Vagina (tissue), 2 donors: ENCODE measurements at places on chromosomes 6 and 20.

GRCh38 chr6:94323853-94324252 lies 904.5 kb upstream of the EPHA7 start:
- no peak for DNase-seq

GRCh38 chr20:859751-860231 lies 26.3 kb downstream of the FAM110A start:
- no peak for DNase-seq

- no peak for DNase-seq
Measured at GRCh38 chr20:7792150-7792869, 147.9 kb downstream of the HAO1 start.

DNA sequence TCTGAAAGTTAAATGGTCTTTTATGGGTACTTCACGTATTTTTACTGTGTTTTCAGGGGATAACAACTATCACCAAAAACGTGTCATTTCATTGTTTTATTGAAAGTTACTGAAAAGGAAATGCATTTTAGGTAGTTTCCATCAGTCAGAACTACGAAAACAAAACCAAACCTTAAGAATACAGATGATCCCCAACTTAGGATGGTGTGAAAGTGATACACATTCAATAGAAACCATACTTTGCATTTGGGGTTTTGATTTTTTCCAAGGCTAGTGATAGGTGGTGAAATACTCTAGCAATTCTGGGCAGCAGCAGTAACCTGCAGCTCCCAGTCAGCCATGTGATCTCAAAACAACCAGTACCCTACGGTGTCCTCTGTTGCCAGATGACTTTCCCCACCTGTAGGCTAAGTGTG lies 25.9 kb upstream of the EFHC1 start:
- no peak for DNase-seq

- no peak for DNase-seq
Measured at GRCh38 chr6:1972962-1973361, 272.4 kb downstream of the GMDS start.

DNA sequence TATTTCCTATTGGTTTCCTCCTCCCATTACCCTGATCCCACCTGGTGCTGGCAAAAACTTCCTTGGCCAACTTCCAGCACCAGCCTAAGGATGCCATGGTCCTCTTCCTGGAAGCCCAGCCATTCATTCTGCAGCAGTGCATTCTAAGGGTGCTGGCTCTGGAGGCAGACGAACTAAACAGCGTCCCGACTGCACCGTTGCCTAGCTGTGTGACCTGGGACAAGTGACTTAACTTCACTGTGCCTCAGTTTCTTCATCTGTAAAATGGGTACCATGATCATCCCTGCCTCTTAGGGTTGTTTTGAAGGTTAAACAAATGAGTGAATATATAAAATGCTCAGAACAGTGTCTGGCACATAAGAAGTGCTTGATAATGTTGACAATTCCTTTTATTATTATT lies 120.9 kb upstream of the ZNF217 start:
- no peak for DNase-seq

- no peak for DNase-seq
Measured at GRCh38 chr6:25122001-25122400, 157.2 kb upstream of the CARMIL1 start.

DNA sequence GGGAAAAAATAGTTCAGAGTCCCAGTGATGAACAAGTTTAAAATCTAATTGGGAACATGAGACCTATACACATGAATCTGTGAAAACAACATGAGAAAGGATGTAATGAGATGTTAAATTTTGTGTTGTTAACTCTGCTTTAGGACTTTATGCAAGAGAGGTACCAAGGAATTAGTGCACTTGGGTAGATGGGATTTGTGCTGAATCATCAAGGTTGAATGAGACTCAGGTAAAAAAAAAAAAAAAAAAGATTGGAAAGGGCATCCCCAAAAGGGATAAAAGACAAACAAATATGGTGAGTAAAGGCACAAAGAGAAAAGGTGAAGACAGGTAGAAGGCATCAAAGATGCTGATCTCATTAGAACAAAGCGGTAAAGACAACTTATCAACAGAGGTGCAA lies 644.4 kb downstream of the CBLN4 start:
- DNase-seq, result no peak

- no peak for DNase-seq
Measured at GRCh38 chr20:48864254-48864653, 36.5 kb upstream of the PREX1 start.

DNA sequence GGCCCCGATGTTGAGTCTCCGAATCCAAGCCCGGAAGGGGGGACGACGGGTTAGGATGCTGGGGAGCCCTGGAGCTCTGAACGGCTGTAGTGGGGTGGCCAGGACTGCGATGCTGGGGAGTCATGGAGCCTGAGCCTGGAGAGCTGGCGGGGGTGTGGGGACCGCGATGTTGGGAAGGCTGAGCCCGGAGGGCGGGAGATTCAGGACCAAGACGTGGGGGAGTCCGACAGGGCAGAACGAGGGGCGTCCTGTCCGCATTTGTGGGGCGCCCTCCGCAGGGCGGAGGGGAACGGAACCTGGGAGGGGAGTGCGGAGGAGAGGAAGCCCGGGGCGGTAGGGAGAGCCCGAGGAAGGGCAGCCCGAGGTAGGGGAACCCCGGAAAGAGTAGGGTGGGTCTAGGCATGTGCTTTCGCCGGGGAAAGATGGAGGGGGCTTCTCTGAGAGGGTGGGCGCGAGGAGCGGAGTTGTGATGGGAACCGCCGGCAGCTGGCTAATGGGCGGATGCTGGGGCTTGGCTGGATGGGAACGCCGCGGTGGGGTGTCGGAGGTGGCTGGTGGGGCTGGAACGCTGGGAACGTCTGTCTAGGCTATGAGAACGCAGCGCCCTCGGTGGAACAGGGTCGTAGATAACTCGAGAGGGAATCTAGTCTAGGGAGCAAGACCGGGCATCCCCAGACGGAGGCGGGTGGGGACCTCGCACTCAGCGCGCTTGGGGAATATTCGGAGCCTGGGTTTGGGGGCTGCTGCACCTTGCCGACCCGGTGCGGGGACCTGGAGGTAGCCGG lies 684 bp downstream of the PAQR8 start:
- no peak for DNase-seq

DNA sequence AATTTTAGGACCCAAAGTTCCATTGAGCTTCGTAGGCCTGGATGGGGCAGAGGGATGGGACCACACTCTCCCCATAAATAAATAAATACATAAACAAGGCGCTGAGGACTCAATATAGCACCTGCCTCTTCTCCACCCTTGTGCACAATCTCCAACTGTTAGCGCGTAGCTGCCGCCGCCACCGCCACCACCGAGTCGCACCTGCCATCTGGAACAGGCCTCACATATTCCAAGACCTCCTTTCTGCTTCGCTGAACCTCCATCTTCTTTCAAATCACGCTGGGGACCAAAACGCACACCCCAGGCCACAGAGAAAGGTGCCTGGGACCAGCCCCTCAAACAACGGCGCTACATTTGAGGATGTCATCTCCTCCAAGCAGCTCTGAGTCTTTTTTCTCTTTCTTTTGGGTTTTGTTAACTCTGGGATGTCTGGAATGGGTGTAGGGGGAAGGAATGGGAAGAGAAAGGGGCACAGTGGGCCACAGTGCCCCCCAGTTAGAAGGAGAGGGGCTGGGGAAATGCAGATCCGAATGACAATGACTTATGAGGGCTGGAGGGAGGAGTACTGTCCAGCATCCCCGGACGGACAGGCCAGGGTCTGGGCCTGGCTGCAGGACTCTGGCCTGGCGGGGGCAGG lies 49.7 kb downstream of the NOL4L start:
- DNase-seq, result no peak

DNA sequence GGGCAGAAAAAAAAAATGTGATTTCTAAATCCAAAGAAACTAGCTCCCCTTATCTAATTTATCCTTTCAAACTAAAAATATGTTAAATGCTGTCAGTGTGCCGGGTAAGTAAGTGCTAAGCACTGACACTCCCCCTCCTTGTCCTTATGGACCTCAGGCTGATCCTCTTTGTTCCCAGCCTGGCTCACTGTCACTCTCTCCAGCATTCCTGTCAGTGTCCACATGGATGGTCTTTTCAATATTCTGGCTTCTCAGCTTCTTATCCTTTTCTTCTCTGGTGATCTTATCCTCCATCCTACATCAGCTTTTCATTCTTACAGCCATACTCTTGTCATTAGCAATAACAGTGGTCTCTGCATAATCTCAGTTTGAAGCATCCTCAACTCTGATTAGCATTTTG lies 55.0 kb downstream of the BCKDHB start:
- DNase-seq, result no peak

DNA sequence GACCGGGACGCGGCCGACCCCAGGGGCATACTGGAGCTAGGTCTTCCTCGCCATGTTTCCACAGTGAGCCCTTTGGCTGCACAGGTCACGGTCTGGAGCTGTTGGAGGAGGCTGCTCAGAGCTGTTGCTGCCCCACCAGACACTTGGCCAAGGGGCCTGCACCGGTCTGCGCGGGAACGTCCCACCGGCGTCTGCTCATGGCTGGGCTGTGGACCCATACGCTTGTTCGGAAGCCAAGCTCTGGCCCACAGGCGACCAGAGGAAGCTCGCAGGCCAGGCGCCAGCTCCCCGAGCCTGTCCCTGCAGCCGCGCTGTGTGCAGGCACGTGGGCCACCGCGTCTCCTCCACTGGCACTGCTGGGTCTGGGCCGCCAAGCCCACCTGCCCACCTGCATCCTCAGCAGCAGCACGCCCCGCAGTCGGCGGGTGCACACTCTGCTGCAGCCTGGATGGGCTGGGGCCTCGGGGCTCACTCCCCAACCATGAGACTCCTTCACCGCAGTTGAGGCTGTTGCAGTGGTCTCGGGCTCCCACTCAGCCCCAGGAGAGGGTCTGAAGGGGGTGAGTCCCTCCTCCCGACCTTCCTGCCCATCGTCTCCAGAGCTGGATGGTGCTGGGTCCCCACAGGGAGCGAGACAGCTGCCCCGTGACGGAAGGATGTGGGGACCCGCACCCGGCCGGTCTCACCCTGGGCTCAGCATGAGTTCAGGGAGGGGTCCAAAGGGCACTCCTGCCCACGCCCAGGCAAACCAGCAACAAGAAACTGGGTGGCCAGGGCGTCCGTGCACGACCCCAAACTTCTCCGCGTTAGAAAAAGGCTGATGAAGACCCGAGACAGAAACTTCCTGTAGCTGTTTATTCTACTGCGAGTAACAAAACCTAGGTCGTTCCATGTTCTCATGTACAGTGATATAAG lies 15.5 kb upstream of the TCFL5 start:
- DNase-seq, result no peak

DNA sequence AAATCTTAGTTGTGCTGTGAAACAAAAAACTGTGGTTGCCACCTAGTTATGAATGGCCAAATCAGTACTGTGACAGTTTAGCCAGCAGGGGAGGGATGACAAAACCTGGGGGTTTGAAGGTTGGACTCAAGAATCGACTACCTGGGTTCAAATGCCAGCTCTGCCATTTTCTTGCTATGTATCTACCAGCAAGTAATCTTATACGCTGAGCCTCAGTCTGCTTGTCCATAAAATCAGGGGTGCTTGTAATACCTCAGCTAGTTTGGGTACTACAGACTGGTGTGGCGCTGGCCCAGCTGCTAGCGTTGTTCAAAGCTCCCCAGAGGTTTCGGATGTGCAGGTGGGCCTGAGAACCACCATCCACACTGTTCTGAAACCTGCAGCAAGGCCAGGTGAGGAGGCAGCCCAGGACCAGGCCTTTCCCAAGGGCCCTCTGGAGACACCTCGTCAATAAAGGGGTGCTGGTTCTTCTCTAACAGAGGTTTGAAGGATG lies 40.4 kb downstream of the TRAM2 start:
- DNase-seq, result no peak

GRCh38 chr6:110560239-110561007 lies 84.0 kb upstream of the SLC22A16 start:
- no peak for DNase-seq

DNA sequence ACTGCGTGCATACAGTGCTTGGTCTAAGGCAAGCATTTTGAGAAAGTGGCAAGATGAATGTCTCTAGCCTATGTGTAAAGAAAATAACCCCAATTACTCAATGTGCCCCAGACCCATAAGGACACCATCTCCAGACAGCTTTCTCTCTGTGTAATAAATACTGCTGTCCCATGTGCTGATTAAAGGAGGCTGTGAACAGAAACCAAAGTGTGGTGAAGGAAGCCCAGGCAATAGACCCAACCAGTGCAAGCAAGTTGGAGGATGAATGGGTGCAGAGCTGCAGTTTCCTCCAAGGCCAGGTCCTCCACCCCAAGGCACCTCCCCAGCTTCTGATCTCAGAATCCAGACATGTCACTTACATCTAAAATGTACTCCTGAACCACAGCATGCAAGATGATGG lies 60.6 kb downstream of the TRAM2 start:
- no peak for DNase-seq

GRCh38 chr6:28337121-28337520 lies 1.2 kb upstream of the ZSCAN31 start:
- no peak for DNase-seq

GRCh38 chr6:160344271-160344670 lies 3.9 kb upstream of the SLC22A3 start:
- no peak for DNase-seq

DNA sequence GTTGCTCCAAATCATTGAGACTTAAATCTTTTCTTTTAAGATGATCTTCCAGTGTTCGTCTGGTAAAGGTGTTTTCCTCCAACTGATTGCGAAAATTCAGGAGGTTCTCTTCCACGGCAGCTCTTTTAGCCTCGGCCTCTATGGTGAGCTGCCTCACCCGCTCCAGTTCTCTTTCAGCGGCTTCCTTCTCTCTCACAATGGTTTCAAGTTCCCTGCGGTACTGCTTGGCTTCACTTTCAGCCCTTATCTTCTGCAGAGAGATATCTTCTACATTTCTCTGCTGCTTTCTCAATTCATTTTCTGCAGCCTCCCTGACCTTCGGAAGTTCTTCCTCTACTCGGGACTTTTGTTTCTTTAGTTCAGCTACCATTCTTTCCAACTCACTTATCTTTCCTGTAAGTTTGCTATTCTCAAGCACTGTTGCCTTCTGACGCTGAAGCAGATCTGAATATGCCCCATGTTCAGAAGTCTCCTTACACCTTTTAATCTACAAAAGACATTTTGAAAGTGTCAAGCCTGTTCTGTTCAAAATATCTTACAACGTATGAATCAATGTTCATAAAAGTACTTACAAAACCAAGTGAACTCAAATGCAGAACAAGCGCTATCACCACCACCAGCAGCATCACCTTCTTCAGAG lies 22.3 kb downstream of the DST start:
- no peak for DNase-seq

- DNase-seq, result no peak
Measured at GRCh38 chr6:6901205-6901719, 206.5 kb upstream of the RREB1 start.

- DNase-seq, result no peak
Measured at GRCh38 chr6:148535976-148536375, 193.3 kb downstream of the SASH1 start.

- DNase-seq, result no peak
Measured at GRCh38 chr20:46107061-46107460, 11.1 kb upstream of the CD40 start.

DNA sequence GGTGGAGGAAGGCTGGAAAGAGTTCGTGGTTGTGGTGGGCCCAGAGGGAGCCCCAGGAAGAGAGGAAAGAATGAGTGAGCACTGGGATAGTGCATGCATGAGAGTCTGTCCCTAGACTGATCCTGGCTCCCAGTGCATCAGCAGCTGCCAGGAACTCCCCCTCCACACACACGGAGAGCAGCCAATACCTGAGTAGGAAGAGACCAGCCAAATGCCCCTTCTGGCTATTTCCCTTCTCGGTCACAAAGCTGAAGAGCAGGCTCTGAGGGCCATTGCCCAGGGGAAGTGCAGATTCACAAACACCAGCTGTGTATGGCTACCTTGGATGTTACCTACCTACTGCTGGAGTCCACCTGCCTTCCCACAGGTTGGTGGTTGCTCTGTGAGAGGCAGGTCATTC lies 45.1 kb downstream of the GABRR2 start:
- DNase-seq, result no peak
